ENCODE measurements at places on chromosomes 11 and 22.

DNA sequence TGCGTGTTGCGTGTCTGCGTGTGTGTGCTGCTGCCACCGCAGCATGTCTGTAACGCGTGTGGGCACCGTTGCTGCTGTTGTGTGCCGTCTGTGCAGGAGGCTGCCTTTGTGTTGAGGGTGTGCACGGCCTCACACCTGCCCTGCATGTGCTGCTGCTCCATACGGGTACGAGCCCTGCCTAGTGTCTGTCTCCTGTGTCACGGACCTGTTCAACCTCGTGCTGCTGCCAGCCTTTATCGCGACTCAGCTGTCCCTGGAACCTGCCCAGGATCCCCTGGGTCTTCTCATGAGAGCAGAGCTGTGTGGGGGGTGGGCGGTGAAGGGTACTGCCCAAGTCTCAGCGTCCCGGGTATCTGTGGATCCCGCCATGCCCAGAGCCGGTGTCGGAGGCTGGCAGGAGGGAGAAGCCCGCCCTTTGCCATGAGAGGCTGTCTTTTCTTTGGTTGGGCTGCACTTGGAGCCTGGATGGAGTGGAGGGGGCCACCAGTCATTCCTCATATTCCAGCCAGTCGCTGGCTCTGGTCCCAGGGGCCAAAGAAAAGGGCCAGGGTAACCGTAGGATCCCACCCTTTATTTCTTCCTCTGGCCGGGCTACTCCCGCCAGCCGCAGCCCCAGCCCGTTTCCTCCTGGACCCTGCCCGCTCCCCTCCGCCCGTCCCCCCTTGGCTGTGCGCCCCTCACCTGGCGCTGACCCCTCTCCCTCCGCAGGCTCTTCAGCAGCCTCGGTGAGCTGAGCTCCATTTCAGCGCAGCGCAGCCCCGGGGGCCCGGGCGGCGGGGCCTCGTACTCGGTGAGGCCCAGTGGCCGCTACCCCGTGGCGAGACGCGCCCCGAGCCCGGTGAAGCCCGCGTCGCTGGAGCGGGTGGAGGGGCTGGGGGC is 7.8 kb upstream of the ACR start:
- no peak for DNase-seq

DNA sequence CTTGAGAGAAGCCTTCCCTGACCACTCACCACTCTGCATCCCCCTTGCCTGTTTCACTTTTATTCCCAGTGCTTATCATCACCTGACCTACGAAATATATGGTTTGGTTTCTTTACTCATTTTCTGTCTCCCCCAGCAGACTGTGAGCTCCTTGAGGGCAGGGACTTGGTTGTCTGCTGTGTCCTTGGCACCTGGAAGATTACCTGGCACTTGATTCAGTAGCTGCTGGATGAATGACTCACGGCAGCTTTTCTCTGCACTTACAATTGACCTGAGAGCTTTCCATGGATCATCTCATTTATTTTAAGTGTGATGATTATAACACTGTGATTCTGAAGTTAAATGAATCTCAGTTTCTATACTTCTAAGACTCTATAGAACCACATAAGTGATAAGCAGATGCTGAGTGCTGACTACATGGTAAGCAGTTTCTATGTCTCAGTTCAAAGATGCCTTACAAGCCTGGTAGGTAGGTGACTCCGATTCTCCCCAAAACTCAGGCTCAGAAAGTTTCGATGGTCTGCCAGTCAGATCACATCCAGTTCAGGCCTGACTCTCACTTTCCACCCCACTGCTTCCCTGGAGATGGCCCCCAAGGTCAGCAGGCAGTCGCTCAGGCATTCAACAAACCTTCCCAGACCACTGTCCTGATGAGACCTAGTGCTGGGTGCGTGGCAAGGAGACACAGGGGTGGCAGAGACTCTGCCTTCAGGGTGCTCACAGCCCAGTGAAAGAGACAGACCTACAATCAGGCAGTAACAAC is 11.6 kb downstream of the IL2RB start:
- DNase-seq, result no peak

- DNase-seq, result peak; percentile 23
These were observed 2.0 kb upstream of the KMT5B start for GRCh38 chr11:68215087-68215445.

DNA sequence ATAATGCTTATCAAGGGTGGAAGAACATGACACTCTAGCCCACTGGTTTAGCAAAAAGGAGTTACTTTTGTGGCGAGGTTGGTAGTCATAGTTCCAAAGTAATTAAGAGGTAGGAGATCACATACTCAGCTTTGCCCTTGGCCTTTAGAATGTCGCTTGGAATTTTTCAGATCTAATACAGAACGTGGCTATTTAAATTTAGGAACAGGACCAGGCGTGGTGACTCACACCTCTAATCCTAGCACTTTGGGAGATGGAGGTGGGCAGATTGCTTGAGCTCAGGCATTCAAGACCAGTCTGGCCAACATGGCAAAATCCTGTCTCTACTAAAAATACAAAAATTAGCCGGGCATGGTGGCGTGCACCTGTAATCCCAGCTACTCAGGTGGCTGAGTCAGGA is 26.1 kb upstream of the ZNRF3 start:
- no peak for DNase-seq

DNA sequence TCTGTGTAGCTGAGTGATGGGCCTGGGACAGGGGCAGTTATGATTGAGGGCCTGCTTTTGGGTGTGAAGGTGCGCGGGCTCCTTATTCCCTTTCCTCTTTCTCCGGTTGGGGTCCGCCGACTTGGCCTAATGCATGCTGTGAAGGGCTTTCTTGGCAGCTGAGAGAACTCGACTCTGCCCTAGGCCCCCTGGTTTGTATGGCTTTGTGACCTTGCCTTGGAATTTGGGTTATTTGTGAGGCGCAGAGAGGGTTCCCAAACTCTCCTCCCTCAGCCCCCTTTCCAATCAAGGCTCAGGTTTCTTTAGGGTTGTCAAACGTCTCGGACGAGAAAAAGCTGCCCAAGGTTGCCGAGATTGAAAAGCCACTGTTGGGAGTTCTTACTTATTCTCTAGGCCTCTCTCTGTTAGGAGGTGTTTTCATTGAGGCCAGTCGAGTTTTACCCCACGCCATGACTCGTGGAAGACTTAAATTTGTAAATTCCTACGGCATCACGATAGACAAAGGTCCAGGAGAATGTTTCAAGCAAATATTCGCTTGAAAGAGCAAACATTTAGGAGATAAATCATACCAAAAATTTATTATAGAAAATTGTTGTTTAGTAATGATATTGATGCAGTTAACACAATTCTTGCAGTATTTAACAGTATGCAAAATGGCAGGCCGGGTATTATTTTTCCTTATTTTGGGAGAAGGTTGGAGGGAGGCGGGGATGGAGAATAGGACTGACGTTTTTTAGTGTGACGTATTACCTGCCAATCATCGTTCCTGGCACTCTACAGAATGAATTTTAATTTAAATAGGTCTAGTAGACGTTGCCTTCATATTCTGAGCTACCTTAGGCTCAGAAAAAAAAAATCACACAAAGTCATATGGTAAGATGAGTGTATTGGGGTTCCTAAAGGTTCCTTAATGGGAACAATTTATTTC is 689 bp downstream of the PDHX start:
- no peak for DNase-seq

GRCh38 chr11:36586543-36586942 is 7.8 kb upstream of the IFTAP start:
- DNase-seq, result no peak

- DNase-seq, result no peak
These were observed 98.8 kb downstream of the MPPED2 start for GRCh38 chr11:30487200-30487898.

DNA sequence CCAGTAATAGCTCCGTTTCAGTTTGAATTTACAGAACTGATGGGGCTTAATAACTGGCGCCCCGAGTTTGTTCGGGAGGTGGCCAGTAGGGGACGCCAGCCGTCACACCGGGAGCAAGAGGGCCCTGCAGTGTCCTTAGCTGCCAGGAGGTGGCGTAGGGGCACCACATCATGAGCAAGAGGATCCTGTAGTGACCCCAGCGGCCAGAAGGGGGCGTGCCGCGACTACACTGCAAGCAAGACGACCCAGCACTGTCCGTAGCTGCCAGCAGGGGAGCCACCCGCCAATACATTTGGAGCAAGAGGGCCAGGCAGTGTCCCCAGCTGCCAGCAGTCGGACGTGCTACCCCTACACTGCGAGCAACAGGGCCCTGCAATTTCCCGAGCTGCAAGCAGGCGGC is 663.7 kb upstream of the B3GAT1 start:
- peak; percentile 21 for DNase-seq

- DNase-seq, result no peak
These were observed 27.7 kb downstream of the DNAJC24 start for GRCh38 chr11:31397239-31397834.

GRCh38 chr11:116598036-116598435 is 174.8 kb downstream of the BUD13 start:
- DNase-seq, result no peak

- DNase-seq, result no peak
These were observed 24.6 kb upstream of the OOSP4B start for GRCh38 chr11:59992425-59992824.

DNA sequence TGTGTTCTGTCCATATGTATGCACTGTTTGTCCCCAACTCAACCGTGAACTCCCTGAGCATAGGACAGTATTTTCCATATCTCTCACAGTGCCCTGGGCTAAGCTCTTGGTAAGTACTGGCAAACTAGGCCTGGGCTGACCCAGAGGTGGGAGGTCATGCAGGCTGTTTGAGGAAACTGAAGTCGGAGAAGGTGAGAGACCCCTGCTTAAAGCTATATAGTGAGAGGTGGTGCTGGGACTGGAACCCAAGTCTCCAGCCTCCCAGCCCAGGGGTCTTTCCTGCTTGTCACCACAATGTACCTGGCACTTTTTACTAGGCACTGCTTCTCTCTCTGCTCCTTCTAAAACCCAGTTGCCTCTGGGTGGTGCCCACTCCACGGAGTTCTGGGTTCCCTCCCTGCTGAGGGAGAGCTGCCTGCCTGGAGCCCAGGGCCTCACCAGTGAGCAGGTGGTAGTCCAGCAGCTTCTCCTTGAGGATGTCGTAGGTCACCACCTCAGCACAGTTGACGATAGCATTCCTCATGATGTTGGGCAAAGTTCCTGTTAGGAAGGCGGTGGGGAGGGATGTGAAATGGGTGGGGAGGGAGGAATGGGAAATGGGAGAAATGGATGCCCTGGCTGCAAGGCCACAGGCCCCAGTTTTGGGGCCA is 4.7 kb downstream of the UCP3 start:
- DNase-seq, result no peak

- DNase-seq, result no peak
These were observed 48.6 kb upstream of the PARVG start for GRCh38 chr22:44131989-44132685.

- no peak for DNase-seq
These were observed 170.0 kb downstream of the LRRC4C start for GRCh38 chr11:41289408-41289807.

- no peak for DNase-seq
These were observed 4.7 kb downstream of the CCDC34 start for GRCh38 chr11:27358296-27358695.

- no peak for DNase-seq
These were observed 404.1 kb downstream of the TBC1D22A start for GRCh38 chr22:47166446-47167016.

- no peak for DNase-seq
These were observed 443.4 kb downstream of the MIAT start for GRCh38 chr22:27100789-27101188.

- DNase-seq, result no peak
These were observed 213.5 kb downstream of the NTM start for GRCh38 chr11:131583938-131584337.

GRCh38 chr11:42171046-42171445 is 711.6 kb upstream of the LRRC4C start:
- DNase-seq, result no peak

DNA sequence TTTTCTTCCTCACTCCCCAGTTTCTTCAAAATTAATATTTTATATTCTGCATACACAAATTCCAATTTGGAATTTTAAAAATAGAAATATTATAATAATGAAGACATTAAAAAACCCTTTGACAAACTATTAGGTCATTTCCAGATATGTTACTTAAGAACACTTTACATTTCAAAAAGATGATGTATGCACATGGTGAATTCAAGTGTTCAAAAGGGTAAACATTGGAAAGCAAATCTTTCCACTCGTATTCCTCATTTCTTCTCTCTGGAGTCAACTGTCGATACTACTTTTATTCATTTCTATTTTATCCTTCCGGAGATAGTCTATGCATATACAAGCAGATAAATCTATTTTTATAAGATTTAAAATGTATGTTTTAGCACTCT is 16.7 kb downstream of the TBCEL start:
- DNase-seq, result no peak

DNA sequence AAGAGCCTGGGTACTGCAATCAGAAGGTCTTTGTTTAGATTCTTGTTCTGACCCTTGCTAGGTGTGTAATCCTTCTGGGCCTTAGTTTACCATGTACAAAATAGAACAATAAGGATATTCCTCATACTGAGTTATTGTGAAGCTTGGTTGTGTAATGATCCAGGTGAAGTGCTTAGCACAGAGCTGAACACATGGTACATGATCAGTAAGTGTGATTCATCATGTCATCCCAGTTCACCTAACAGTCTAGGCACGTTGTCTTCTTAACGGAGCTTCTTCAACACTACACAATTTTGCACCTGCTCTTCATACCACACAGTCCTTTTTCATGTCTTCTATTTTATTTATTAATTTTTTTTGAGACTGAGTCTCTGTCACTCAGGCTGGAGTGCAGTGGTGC is 234.3 kb upstream of the TENM4 start:
- no peak for DNase-seq

GRCh38 chr11:68855205-68855981 is 13.7 kb upstream of the CPT1A start:
- no peak for DNase-seq

DNA sequence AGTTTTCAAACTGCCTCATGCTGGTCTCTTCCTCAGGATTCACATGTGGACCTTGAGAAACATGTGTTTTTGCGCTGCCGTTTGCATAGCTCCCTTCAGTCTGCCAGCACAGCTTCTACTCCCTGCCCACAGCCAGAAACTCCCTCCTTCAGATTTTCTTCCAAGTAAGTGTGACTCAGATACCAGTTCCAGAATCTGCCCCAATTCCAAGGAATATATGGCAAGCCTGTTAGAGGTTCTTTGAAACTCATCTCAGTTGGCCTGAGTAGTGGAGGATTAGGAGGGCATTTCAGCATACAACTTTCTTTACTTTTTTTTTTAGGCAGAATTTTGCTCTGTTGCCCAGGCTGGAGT is 67.1 kb downstream of the SNX19 start:
- no peak for DNase-seq

DNA sequence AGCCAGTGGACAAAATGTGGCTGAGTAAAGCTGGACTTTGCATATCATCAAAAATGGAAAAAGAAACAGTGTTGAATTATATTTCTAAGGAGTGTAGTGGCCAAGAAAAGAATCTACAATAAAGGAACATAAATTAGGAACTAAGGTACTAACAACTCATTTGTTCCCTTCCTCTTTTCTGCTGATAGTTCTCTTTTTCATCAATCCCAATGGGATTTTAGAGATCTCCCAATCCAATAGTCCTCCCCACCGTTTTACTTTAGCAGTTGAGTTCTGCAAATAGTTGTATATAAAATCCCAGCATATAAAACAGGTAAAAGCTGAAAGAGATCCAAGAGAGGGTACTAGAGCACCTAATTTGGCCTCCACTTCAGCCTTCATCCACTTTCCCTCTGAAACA is 2.0 kb downstream of the PRCP start:
- no peak for DNase-seq

GRCh38 chr11:111205632-111206385 is 39.7 kb upstream of the POU2AF2 start:
- DNase-seq, result no peak
